T-helper 2 cell (primary cell): ENCODE measurements at places on chromosomes 12 and 14.

GRCh38 chr12:91577586-91578539 is 395.2 kb upstream of the DCN start:
- DNase-seq: peak; percentile 51

DNA sequence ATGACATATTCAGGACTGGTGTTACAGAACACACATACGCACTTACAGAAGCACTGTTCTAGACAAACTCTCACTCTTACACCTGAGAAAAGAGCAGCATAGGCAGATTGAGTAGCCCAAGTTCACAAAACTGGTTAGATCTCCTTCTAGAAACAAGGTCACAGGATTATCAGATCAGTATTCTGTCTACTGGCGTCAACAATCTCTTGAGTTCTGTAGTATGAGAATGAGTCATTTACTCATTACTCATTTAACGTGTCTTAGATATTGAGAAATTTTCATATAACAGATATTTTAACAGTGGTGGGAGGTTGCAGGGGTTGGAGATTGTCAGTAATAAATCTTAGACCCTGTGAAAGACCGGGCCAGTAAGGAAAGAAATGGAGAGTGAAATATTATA is 2.8 kb upstream of the TSPAN8 start:
- peak; percentile 34 for DNase-seq

GRCh38 chr12:92593734-92594402 is 108.9 kb upstream of the PLEKHG7 start:
- DNase-seq: peak; percentile 20

DNA sequence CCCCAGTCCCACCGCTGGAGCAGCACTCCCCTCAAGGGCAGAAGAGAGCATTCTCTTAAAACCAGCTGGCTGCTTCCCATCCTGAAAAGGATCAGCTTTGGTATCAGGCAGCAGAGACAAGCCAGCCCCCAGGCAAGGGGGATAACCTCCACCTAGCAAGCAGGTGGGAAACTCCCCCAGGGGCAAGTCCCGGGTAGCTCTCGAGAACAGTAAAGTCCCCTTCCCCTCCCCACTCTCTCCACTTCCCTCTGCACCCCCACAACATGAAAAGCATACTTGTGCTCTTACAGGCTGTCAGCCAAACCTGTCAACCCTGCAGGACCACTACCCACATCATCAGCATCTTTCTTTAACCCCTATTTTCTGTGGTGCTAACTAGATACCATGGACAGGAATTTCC is 254.0 kb downstream of the NTF3 start:
- no peak for DNase-seq

DNA sequence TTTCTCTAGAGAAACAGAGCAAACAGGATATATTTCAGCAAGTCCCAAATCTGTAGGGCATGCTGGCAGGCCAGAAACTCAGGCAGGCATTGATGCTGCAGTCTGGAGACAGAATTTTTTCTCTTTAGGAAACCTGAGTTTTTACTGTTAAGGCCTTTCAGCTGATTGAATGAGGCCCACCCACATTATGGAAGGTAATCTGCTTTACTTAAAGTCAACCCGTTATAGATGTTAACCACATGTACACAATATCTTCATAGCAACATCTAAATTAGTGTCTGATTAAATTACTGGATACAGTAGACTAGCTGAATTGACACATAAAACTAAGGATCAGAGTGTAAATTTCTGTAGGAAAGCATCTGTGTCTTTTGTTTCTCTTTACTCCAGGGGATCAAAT is 65.2 kb downstream of the SRGAP1 start:
- DNase-seq: no peak

GRCh38 chr12:111664961-111665865 is 20.5 kb downstream of the BRAP start:
- DNase-seq: no peak

DNA sequence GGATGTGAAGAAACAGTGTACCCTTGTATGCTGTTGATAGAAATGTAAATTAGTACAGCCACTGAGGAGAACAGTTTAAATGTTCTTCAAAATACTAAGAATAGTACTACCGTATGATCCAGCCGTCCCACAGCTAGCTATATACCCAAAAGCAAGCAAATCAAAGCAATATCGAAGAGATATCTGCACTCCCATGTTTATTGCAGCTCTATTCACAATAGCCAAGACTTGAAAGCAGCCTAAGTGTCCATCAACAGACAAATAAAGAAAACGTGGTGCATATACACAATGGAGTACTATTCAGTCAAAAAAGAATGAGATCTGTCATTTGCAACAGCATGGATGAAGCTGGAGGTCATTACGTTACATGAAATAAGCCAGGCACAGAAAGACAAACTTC is 88.5 kb upstream of the SLC38A4 start:
- no peak for DNase-seq

GRCh38 chr14:100640471-100641273 is 53.5 kb upstream of the BEGAIN start:
- no peak for DNase-seq

- DNase-seq: no peak
Observed at GRCh38 chr14:43169722-43170121, 1337.4 kb downstream of the FSCB start.

GRCh38 chr12:12979126-12979525 is 20.9 kb downstream of the HEBP1 start:
- DNase-seq: no peak

GRCh38 chr12:2032506-2032905 is 20.3 kb upstream of the CACNA1C start:
- DNase-seq: no peak

- DNase-seq: no peak
Observed at GRCh38 chr12:108599541-108599940, 1.7 kb upstream of the TMEM119 start.

- DNase-seq: no peak
Observed at GRCh38 chr12:106273491-106273890, 25.7 kb upstream of the CKAP4 start.

GRCh38 chr14:92644171-92644969 is 104.1 kb downstream of the LGMN start:
- no peak for DNase-seq

DNA sequence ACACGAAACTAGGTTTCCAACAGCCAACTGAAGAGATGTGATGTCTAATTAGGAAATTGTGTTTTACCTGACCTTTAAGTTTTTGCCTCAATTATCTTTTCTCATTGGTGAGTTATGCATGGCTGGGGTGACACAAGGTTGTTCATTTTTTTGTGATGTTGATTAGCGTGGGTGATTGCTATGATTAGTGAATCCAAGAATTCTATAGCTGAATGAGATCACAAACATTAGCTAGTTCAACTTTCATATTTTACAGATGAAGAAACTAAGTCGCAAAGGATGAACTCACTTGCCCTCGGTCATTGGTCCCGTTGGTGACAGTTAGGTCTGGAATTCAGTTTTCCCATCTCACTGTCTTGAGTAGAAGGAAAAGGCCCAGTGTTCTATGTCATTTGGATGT is 32.6 kb upstream of the LMNTD1 start:
- no peak for DNase-seq

DNA sequence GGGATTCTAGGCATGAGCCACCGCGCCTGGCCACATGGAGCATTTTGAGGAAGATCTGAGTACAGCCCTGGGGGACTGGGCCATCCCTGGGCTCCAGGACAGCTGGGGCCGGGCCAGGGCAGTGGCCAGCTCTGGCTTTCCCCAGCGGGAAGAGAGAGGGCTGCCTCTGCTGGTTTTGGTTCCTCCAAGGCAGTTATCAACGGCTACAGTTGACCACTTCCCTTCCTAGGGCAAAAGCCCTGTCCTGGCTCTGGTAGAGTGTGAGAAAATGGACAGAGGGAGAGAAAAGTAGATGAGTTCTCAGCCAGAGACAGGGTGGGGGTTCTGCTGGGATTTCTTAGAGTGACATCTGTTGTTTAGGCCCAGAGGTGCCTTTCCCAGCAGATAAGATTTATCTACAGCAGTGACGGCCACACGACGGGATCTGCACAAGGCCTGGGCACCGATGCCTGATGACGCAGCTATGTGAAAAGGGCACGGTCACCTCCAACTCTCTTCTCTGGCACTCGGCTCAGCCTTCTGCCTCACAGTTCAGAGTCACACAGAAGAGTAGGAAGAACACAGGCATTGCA is 5.5 kb upstream of the HVCN1 start:
- no peak for DNase-seq

GRCh38 chr12:46792925-46793324 is 32.9 kb downstream of the SLC38A4 start:
- no peak for DNase-seq

DNA sequence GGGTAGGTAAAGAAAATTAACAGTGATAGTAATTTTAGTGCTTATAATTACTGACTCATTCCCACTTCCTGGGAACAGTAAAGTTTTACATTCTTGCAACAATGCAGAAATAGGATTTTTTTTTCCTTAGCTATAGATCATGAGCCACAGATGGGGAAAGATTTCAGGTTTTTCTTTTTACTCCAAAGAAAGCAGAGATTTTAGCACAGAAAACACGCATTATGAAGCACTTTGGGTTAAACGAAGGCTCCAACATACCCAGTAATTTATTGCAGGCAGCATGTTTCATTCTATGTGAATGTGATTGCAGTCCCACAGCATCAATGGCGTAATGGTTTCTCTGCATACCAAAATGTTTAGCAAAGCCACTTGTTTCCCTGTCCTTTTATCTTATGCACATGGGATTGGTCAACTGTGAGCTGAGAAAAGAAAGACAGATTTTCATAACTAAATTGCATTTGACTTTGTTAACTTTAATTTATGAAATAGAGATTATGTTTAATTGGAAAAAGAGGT is 124.6 kb upstream of the E2F7 start:
- no peak for DNase-seq

GRCh38 chr12:2170376-2170775 is 117.6 kb downstream of the CACNA1C start:
- DNase-seq: no peak

GRCh38 chr12:4438834-4439596 is 6.6 kb downstream of the FGF6 start:
- DNase-seq: no peak

DNA sequence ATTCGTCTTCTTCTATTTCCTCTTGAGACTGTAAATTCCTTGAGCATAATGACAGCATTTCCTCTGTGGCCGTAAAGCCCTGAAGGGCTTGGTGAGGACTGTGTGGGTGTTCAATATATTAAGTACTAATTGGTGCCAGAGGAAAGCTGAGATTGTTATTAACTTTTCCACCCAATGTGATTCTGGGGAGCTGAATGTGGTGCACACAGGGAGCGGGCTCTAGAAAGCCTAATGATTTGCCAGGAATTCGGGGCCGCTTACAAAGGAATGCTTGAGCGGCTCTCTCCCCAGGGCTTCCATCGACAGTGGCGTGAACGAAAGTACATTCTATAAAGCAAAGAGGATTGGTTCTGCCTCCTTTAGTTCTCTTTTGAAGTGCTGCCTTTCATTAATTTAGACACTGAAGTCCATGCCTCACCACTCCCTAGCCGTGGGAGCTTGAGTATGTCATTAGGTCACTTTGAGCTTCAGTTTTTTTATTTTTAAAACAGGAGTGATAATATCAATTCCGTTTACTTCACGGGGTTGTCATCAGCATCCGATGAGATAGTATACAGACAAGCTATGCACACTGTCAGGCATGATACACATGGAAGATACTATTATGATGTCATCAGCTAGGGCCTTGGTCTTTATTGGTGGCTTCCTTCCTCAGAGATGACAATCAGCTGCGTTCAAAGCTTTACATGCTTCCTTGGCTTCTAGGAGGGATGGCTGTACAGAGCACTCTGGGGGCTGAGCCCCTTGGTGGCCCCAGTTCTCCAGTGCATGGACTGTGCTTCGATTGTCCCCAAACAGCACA is 11.0 kb upstream of the GSG1 start:
- DNase-seq: no peak

DNA sequence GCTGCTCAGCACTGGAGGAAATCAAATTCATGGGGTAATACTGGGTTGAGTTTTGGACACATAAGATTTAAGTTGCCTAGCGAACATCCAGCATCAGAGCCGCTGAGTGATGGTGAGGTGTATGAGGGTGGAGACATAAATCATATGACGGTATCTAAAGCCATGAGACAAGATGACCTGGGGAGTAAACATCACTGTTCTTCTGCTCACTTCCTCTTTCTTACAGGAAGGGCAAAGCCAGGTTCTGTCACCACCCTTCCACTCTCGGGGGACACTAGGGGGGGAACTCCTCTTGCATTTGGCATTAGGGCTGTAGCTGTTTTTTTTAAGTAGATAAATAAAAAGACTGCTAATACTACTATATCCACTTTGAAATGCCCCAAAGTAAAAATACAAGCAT is 24.0 kb downstream of the PRDM4 start:
- no peak for DNase-seq

DNA sequence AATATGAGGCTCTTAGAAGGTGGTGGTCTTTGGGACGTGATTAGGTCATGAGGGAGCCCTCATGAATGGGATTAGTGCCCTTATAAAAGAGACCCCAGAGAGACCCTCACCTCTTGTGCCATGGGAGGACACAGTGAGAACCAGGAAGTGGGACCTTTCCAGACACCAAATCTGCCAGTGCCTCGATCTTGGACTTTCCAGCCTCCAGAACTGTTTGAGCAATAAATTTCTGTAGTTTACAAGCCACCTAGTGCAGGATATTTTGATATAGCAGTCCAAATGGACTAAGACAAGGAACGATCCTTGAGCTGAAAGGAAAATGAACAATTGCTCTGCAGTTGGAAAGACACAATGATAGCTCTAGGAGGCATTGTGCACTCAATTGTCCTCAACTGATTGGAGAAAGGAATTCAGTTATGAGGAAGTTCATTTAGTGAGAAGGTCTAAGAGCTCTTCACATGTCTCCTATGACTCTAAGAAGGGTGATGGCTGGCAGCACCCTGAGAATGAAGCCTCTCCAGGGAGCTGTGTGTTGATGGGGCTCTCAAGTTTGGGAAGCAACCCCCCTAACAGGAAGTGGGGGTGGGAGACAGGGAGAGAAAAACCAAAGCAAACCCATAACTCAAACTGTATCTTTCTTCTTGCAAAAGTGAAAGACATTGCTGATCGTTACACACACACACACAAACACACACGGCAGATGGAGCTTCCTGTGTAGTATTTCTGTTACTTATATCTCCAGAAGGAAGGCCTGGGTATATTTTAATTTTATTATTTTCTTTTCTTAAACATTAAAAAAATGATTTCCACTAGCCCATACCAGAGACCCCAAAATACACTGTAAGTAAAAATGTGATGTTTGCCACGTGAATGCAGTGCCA is 21.0 kb downstream of the CHST11 start:
- DNase-seq: peak; percentile 68

GRCh38 chr14:21220874-21221477 is 48.3 kb downstream of the HNRNPC start:
- peak; percentile 65 for DNase-seq

- DNase-seq: no peak
Observed at GRCh38 chr12:61863811-61864210, 396.4 kb upstream of the USP15 start.

- DNase-seq: no peak
Observed at GRCh38 chr12:42019746-42020145, 124.9 kb downstream of the GXYLT1 start.

DNA sequence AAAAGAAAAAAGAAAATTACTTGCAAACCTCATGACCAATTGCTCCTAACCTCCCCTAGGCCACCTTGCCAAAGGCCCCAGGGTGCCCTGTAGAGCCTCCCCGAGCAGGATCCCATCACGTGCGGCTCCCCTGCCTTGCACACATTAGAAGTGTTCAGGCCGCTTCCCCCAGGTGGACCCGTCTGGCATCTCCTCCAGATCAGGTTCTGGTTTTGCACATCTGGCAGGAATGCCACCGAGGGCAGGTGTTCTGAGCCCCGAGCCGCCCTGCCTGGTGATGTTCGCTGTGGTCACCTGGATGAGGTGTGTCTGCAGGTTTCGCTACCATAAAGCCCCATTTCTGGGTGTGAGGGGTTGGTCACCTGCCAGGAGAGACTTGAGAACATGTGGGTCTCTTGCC is 19.3 kb downstream of the MMP17 start:
- no peak for DNase-seq

- DNase-seq: no peak
Observed at GRCh38 chr12:57614178-57614947, 3.1 kb downstream of the ARHGEF25 start.
